Activated CD4-positive, alpha-beta T cell treated with anti-CD3 and anti-CD28 coated beads, Interleukin-2, amount 50 U/mL, for 1 hour (primary cell): ENCODE measurements at places on chromosomes 16 and 17.

DNA sequence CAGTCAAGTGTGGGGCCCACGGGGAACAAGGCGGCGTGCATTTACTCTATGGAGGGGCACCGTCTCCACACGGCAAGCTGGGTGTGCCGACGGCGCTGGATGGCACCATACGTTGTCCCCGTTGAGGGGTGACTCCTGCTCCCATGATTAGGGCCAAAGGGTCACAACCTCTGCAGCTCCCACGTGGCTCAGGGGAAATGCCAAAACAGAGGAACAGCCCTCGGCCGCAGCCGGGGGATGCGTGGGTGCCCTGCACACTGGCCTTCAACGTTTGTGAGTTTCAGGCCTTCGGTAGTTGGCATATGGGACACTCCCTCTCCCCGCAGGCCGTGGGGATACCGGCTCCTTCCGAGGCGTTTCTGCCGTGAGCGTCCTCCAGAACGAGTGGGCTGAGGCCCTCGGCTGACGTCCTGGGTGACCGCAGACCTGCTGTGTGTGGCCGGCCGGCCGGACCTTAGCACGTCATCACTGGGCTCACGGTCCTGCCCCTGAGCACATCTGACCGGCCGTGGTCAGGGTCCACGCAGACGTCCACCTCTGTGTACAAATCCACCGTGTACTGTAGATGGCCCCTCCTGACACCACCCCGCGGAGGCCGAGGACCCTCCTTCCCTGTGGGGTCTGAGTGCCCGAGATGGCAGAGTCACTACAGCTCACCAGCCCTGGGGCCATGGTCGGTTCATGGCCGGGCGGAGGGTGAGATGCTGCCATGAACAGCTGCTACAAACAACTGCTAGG is 4.8 kb upstream of the METRNL start:
- DNase-seq: no peak

DNA sequence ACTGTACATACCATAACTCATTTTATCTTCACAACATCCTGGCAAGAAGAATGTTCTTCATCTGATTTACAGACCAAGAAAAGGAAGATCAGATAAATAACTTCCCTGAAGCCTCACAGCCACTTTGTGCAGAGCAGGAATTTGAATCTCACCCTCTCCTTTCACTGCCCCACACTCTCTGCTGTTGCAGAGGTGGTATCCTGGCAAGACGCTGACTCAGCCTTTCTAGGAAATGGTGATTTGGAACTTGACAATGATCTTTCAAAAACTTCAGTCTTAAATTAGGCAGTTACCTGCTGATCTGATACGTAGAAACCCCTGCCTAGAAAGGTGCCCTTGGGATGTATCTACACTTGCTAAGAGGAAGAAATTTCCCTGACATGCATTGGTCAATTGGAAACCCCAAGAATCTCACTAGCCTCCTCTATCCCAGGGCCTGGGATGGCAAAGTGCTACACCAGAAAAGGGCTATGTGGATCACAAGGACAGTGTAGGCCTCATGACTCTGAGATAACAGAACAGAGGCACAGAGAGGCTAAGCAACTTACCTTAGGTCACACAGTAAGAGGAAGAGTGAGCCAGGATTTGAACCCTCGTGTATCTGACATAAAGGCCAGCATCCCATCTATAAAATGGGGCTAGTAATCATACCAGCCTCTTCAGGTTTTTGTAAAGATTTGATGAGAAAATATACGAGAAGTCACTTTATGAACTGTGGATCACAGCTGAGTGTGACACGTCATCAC is 17.9 kb downstream of the FBXO39 start:
- no peak for DNase-seq

GRCh38 chr16:4460936-4461249 is 13.5 kb downstream of the NMRAL1 start:
- no peak for DNase-seq

GRCh38 chr17:69427486-69428197 is 13.1 kb downstream of the MAP2K6 start:
- DNase-seq: no peak

- DNase-seq: no peak
Observed at GRCh38 chr16:85326794-85327181, 214.5 kb upstream of the CIBAR2 start.

GRCh38 chr17:6057562-6057961 is 12.6 kb upstream of the WSCD1 start:
- no peak for DNase-seq

- DNase-seq: no peak
Observed at GRCh38 chr17:11514981-11515680, 83.1 kb upstream of the DNAH9 start.

DNA sequence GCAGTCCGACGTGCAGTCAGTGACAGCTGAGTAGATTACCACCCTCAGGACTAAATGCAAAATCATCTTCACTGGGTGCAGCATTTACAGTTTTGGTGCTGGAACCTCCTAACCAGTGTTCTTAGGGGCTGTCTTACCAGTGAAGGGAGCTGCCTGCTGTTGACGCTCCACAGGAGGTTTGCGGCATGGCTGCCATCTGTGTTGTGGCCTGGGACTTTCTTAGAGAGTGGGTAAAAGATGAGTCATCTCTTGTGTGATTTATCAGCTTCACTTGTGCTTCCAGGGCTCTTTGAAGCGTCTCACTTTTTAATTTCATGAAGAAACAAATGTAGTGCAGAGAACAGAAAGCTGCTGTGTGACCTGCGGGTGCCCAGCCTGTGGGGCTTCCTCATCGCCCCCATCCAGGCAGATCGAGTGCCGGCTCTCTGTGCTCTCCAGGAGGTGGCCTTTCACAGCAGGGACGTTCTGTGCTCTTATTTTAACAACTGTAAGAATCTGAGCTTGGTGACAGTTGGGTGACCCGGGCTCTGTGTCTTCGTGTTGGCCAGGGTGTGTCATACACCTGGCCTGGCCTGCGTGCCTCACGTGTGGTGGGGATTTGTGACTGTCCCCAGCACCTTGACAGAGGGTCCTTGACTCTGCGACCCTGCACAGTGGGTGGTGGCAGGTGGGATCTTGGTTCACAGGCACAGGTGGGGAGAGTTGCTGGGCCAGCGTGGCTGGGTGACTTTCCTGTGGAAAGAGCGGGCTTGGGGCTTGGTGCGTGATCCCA is 24.3 kb upstream of the ZNF750 start:
- DNase-seq: peak; percentile 82

DNA sequence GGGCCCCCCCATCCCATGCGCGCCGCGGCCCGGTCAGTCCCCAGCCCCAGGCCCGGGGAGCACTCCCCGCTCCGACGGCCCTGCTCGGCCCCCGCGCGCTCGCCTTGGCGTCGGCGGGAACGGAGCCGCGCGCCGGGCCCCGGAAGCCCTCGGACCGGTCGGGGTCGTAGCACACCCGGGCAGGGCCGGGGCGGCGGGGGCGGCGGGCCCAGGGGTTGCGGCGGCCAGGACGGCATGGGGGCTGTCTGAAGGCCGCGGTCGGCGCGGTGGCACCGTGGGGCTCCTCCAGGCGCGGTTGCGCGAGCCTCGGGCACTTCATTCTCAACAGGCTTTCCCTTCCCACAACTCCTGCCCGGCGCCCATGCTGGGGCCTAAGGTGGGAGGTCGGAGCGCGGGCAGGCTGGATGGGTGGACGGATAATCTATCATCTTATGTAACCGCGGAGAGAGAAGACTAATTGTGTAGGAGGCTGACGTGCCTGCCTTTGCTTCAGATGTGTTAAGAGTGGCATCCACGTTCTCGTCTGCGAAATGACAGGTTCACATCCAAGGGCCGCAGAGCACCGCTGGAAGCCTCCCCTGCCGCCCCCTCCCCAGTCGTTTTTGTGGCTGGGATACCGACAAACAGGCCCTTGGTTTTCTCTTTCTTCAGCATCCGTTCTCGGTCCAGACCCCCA is 708 bp downstream of the BAIAP2 start:
- no peak for DNase-seq

DNA sequence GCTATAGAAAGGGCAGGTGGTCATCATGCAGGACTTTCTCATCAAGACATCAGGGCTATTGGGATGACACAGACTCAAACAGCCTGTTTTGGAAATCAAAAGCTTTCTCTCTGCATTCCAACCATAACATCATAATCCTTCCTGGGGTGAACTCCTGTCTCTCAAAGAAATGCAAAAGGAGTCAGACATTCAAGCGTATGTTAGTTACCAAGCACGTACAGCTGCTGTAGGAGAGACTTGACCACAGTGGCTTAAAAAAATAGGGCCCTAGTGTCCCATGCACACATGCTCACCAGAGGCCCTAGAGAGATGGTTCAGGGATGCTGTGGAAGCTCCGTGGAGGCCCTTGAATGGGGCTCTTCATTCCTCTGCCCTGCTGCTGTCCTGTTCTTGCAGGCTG is 24.6 kb upstream of the FOXF1 start:
- no peak for DNase-seq

DNA sequence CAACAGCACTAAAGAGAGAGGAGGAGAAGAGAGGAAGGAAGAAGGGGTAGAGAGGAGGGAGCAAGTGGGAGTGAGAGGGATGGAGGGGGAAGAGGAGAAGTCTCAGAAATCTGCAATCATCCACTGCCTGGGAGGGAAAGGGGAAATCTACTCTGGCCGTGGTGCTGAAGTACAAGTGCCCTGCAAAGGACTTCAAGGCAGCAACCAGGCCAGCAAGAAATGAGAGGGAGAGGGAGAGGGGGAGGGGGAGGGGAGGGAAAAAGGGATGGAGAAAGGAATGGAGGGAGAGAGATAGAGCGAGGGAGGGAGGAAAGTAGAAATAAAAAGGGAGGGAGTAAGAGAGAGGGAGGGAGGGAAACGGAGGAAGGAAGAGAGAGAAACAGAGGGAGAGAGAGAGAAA is 130.8 kb upstream of the EEF2KMT start:
- no peak for DNase-seq

- DNase-seq: no peak
Observed at GRCh38 chr16:65540901-65541300, 419.0 kb upstream of the CDH11 start.

DNA sequence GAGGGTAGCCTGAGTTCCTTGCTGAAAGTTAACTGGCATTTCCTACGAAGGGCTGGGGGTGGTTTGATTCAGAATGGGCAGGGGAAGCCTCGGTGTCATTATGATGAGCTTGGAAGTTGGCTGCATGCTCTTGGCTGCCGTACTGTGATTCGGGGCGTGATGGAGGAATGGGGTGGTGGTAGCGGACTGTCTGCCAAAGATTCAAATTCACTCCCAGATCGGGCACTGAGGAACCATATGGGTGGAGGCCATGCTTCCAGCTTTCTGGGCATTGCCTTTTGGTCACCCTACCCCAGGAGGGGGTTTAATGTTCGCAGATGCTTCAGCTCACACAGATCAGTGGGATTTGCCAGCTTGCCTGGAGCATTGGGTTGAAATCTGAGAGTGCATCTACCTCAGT is 492.8 kb upstream of the EEF2KMT start:
- DNase-seq: no peak

DNA sequence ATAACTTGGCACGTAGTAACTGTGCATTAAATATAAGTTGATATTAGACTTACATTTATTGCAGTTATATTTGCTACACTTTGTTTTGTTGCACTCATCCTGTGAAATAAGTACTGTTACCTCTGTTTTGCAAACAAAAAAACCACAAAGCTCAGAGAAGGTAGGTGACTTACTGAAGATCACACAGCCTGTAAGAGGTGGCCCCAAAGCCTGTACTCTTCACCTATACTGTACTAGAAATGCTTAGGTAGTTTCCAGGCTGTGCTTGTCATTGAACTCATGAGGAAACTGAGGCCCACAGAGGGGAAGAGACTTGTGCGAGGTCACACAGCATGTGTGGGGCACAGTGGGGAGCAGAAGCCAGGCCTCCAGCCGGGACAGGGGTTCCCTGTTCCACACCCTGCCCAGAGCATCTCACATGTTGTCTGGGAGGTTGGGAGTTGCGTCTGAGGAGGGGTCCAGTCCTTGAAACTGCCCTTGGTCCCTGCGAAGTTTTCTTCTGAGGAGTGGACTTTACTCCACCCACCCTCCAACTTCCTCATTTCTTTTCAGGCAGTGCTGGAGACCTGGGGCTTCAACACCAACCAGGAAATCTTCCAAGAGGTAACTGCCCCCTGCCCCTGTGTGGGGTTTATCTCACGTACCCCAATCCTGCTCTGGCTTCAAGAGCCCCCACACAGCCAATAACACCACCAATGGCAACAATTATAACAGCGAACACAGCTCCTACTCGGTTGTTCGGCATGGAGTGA is 13.0 kb downstream of the CETP start:
- no peak for DNase-seq

GRCh38 chr16:23373436-23374219 is 71.5 kb downstream of the SCNN1B start:
- DNase-seq: no peak

DNA sequence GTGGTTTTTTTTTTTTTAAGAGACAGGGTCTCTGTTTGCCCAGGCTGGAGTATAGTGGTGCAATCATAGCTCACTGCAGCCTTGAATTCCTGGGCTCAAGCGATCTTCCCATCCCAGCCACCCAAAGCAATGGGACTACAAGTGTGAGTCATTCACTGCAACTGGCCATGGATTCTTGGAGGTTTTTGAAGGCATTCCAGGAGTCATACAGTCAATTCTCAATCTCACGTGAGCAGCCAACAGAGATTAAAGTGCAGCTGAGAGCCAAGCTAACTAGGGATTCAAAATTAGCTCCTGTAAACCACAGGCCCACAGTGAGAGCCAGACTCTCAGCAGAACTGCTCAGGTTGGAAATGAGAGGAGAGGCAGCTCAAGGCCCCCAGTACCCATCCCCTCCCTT is 30.2 kb downstream of the XPO6 start:
- DNase-seq: no peak

DNA sequence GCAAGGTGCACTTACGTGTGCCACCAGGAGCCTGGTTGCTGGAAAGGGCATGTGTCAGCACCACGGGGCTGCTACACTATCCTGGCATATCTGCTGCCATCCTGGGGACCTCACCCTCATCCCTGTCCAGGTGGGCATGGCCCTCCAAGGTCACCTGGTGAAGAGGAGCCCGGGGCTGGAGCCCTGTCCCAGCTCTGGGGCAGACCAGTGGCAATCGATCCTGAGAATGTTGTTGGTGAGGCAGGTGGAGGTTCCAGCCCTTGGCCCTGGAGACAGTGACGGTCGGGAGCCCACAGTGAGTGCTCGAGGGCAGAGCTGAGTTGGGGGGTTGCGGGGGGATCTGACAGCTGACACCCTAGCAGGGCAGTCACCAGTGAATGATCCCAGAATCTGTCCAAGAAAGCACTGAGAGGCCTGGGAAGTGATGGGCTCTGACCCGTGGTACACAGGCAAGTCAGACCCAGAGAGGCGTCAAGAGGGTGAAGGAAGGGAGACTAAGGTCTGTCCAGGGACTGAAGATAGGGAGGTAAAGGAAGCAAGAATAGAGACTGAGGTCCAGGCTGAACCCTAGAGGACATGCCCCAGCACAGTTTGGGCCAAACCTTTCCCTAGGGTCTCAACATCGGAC is 17.6 kb downstream of the POLR3K start:
- DNase-seq: no peak
